NCI-H524 treated with DMSO at 0.1 percent for 48 hours (cell line): ENCODE measurements at places on chromosomes 3 and 15.
A peak's percentile ranks its signal among the peaks of the same experiment; 100 is the strongest.

GRCh38 chr3:39255503-39256325 lies 24.1 kb downstream of the CX3CR1 start:
- DNase-seq = no peak

DNA sequence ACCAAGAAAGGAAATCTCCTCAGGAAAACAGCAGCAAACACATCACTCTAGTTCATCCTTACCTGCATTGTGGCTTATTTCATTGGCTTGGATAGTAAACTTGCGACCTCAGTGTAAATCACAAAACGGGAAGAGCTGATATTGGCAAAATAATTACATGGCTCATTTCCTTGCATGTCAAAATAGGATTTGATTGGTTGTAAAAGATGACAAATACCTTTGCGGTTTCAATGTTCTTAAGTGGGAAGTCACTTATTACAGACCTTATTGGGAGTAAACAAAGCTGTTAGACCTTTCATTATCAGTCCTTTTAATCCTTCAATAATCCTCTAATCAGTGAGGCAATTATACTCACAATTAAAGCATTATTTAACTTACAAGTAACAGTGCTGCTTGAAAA lies 590.6 kb downstream of the MAGI1 start:
- no peak for DNase-seq

- DNase-seq = no peak
Measured at GRCh38 chr15:43905755-43906154, 79.0 kb downstream of the WDR76 start.

GRCh38 chr15:31477851-31478701 lies 151.4 kb downstream of the KLF13 start:
- DNase-seq = no peak

DNA sequence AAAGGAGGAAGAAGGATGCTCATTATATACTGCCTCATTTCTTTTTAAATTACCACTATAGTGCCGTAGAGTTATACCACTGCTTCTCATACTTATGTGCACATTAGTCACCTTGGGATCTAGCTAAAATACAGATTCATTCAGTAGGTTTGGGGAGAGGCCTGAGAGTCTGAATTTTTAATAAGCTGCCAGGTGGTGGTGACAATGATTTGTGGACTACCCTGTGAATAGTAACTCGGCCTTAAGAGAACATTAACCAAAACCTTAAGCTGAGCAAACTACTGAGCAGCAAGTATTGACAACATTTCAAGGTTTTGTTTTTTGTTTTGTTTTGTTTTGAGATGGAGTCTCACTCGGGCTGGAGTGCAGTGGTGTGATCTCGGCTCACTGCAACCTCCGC lies 19.8 kb downstream of the UBA5 start:
- no peak for DNase-seq

DNA sequence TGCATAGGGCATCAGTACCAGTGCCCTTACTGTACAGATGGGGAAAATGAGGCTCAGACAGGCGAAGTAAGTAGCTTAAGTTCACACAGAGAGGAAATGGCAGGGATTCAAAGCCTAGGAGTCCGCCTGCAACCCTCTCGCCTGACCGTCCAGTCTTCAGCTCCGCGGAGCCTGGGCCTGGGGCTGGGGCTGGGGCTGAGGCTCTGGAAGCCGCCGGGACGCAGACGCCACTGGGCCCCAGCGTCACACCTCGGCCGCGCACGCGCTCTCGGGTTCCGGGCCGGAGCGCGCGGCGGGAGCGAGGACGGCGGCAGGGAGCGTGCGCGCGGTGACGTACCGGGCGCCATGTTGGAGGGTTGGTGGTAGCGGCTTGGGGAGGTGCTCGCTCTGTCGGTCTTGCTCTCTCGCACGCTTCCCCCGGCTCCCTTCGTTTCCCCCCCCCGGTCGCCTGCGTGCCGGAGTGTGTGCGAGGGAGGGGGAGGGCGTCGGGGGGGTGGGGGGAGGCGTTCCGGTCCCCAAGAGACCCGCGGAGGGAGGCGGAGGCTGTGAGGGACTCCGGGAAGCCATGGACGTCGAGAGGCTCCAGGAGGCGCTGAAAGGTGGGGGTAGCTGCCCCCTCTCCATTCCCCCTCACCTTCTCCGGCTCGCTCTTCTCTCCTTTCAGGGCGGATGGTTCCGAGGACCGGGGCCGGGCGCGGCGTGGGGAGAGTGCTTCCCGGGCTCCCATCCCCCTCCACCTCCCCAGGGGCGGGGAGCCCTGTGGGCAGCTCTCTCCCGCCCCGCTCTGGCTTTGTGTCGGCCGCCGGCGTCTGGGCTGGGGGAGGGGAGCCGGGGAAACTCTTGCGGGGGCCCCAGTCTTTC lies at the start of gene PPP4R2:
TSS of gene PPP4R2 (plus strand) at position 339 of the 861 bp plus-strand sequence. CDS start at position 566, 227 bp downstream.
- peak; percentile 32 for DNase-seq

- peak; percentile 22 for DNase-seq
Measured at GRCh38 chr15:63094495-63094931, 27.1 kb upstream of the LACTB start.

DNA sequence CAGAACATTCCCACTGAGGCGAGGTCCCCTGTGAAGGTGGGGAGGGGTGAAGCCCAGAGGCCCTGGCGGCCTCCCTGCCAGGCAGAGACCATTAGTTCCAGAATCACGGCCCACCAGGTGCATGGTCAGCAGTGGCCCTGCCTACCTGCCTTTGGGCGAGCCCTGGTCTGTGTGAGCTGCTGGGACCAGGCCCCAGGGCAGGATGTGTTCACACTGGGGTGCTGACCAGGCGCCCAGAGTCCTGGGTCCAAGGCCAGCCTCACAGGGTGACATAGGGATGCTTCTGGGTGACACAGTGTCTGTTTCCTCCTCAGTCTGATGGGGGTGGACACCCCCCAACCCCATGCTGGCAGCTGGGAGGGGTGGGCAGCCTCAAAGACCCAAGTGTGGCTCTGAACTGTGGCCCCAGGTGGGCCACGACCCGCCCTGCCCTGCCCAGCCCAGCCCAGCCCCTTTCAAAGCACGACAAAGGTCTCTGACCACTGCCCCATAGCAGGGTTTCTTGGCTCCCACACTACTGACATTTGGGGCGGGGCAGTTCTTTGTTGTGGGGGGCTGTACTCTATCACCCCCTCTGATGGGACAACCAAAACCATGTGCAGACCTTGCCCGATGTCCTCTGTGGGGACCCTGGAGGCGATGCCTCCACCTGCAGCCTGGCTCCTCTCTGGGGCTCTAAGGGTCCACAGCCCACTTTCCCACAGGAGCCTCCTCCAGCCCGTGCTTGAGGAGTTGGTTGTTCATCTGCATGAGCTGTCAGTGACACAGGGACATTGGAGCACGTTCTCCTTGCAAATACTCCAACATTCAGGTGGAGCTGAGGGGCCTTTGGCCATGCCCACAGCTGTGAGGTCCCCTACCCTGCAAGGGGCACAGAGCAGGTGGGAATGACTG lies 44.8 kb upstream of the SLC41A3 start:
- DNase-seq = no peak

DNA sequence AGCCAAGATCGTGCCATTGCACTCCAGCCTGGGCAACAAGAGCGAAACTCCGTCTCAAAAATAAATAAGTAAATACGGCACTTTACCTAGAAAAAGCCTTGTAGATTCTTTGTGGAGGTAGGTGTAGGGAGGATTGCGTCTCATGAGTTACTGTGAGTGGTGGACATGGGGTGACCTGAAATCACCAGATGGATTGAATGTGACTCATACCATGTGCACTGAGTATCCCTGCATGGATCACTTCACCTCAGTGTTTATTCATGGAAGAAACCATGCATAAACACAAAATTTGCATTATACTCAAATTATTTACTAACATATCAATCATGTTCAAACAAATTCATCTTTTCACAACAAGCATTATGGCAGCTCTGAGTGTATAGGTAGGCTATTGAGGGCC lies 55.9 kb downstream of the MRPS25 start:
- DNase-seq = no peak

DNA sequence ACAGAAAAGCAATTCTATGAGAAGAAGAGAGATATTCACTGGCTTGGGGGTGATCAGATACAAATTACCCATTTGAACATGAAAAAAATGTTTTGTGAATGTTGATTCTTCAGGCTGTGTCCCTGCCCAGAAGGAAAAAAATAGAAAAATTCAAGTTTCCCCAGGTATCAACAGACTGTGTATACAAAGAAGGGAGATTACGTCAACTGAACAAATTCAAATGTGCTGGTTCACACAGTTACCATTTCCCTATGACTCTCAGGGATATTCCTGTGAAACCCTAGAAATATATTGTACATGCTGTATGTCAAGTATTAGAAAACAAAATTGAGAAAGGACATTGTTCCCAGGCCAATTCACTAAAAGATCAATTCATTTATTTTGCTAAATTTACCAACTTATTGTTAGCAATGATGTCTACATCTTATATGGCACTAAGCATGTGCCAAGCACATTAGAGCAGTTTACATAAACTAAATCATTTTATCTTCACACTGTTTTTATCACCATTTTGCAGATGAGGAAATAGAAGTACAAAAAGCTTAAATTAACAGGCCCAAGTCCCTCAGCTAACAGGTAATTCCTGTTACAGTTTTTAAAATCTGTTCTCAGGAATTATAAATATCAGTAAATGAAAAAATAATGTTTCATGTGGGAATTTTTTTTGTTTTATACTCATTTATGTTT lies 306.7 kb upstream of the ROBO2 start:
- no peak for DNase-seq

- DNase-seq = no peak
Measured at GRCh38 chr3:195356151-195357086, 85.5 kb upstream of the XXYLT1 start.

DNA sequence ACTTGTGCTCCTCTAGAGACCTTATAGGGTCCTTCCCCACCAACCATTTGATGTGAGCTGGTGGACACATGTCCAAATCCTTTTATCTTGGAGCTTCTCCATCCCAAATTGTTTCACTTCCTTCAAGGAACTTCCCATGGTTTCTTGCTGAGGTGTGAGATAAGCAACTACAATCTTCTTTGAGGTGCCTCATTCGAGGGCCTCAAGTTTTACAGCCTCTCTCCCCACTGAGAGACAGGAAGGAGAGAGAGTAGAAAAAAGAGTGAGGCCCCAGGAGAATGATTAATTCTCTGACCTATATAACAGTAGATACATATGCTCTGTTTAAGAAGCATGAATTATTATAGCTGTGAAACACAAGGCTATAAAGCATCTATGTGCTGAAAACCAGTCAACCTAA lies 70.5 kb downstream of the SUMF1 start:
- no peak for DNase-seq

DNA sequence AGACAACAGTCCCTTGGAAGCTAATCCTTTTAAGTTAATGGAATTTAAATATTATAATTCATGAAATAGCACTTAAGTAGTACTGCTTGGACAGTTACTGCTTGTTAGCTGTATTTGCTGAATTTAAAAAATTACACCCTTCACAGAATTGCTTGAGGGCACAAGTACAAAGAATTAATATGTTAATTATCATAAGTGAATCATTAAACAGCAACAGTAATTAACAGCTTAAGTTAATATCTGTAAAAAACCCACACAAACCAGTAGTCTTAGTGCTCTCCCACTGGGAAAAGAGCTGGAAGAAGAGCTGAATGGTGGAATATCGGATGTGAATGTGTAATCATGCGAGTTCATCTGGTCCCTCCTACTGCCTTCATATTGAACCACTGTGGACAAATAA lies 232.0 kb downstream of the CD47 start:
- DNase-seq = peak; percentile 20

DNA sequence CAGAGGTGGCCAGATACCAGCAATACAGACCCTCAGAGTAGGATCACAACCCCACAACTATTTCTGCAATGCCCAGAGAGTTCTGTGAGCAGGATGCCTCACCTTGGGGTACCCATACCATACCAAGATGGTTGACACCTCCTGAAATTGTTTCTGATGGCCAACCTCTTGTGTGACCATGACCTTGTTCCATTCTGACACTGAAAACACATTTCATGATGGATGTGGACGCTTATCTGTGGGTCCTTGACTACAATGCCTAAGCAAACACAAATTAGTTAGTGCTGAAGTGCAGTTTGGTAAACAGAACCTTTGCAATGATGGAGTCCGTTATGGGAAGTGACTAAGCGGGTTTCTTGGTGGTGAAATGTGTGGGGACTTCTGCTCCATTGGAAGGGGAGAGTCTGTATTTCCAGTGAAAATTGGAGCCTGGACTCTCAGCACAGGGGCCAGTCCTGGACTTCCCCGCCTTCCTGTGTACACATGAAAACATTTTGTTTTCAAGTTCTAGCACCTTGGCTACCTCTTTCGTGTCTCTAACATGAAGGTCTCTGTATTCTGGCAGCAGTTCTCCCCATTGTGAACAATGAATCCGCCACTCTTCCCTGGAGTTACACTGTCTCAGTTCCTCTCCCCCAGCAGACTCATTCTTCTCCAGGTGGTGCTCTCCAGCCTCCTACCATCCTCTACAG lies 106.2 kb downstream of the XXYLT1 start:
- DNase-seq = no peak

GRCh38 chr15:40623361-40623760 lies 29.3 kb downstream of the KNL1 start:
- DNase-seq = no peak

GRCh38 chr3:52843108-52843865 lies 8.5 kb upstream of the MUSTN1 start:
- no peak for DNase-seq

GRCh38 chr3:112973325-112974177 lies 1.4 kb downstream of the CD200R1 start:
- no peak for DNase-seq

GRCh38 chr3:183449391-183449790 lies 21.0 kb upstream of the MCF2L2 start:
- DNase-seq = no peak

DNA sequence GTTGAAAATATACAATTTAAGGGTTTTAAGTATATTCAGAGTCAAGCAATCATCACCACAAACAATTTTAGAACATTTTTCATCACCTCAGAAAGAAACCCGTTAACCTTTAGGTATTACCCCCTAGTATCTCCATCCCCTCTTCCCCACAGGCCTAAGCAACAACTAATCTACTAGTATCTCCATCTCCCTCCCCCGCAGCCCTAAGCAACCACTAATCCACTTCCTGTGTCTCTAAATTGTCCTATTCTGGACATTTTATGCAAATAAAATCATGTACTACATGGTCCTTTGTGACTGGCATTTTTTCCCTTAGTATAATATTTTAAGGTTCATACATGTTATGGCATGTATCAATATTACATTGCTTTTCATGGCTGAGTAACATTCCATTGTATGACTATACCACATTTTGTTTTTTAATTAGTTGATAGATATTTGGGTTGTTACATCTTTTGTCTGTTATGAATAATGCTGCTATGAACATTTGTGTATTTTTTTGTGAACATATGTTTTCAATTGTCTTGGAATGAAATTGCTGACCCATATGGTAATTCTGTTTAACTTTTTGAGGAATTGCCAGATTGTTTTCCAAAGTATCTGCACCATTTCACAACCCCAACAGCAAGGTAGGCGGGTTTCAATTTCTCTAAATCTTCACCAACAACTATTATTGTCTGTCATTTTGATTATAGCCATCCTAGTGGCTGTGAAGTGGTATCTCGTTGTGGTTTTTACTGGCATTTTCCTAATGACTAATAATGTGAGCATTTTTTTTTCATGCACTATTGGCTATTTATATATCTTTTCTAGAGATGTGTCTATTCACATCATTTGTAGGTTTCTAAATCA lies 215.6 kb upstream of the CD96 start:
- DNase-seq = no peak
